ENCODE measurements at places on chromosomes 16 and 17.

DNA sequence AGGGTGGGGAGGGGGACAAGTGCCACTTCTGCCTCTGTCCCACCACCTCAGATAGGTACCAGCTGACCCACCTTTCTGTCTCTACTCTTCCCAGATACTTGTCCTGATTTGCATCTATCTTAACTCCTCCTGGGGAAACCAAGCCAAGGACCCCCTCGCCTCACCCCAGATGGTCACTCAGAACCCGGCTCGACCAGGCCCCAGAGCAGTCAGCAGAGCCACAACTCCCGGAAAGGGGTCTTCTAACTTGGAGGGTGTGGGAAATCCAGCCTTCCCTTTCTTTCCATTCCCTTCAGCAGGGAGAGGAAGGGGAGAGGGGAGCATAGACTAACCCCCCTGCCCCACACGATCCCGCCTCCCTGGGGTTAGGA is 1.9 kb downstream of the CAVIN1 start:
- DNase-seq: no peak

- DNase-seq: no peak
Measured at GRCh38 chr16:67404740-67405226, 11.5 kb upstream of the TPPP3 start.

DNA sequence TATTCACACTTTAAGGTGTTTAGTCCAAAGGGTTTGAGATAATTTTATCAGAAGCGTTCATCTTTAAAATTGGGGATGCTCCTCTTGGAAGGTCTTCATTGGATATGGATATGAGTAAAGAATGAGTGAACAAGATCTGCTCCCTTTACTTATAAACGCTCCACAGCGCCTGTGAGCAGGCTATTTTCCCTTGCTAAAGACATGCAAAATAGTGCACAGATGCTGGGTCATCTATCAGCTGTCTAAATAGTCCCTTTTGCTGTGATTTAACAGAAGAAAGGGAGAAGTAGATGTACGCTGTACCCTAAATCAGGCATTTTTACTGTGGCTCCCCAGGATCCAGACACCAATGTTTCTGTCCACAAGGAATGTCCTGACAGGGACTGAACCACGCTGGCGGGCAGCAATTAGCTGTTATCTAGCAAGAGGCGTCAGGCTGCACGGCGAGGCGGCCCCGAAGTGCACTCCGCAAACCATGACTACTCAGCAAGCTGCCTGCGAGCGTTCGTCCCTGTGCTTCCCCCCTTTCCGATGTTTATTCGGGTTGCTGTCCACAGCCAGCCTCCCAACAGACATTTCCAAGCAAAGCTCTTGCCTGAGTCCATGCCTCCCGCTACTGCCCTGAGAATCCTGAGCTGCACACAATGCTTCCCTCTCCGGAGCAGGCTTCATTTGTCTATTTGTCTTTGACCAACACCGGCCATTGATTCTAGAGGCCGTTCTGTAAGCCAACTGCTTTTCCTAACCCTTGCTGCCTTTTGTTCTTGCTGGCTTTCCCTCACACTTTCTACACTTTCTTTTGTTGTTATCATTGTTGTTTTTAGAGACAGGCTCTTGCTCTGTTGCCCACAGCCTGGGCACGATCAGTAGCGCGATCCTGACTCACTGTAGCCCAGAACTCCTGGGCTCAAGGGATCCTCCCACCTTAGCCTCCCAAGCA is 55.7 kb upstream of the CNEP1R1 start:
- no peak for DNase-seq

- DNase-seq: no peak
Measured at GRCh38 chr16:67460168-67460567, 20.8 kb downstream of the ATP6V0D1 start.

DNA sequence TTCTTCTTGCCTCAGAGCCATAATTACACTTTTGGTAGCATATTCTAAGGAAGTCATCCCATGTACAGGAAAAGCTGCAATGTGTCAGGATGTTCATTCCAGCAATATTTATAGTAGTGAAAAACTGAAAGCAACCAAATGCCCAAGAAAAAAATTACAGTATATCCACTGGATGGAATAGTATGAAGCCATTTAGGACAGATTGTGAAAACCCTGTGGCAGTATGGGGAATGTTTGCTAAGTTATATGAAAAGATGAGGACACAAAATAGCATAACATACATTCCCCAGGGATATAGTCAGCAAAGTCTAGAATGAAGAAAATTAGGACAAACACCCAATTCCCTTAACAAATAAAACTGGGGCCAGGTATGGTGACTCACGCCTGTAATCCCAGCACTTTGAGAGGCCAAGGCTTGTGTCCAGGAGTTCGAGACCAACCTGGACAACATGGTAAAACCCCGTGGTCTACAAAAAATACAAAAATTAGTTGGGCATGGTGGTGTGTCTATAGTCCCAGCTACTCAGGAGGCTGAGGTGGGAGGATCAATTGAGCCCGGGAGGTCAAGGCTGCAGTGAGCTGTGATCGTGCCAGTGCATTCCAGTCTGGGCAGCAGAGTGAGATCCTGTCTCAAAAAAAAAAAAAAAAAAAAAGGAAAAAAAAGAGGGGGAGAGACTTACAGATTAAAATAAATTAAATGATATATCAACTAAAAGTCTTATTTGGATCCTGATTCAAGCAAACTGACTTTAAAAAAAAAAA is 2.3 kb downstream of the LRRC3C start:
- DNase-seq: no peak

GRCh38 chr16:88798772-88799455 is 4.7 kb upstream of the CDT1 start:
- no peak for DNase-seq

- DNase-seq: no peak
Measured at GRCh38 chr16:5885521-5885920, 787.9 kb upstream of the EEF2KMT start.

Measured in HAP-1 (cell line).